ENCODE measurements at places on chromosomes 2 and 18.

GRCh38 chr2:23409248-23409647, 24.3 kb downstream of the KLHL29 start:
- DNase-seq = no peak

DNA sequence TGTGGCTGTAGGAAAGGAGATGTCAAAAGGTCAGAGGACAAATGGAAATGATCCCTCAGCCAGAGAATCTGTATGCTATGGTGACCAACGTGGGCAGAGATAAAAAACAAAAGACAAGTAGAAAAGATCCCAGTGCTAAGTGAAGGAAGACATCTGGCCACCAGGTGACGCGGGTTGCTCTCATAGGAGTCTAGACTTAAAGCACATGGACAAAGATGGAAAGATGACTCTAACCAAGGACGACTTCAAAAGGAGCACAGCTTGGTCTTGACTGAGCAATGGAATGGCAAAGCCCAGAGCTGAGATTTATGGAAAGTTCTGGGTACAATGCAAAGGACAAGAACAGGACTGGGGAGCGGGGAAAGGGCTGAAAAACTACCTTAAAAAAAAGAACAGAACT, 96.8 kb downstream of the CLIP4 start:
- peak; percentile 55 for DNase-seq

DNA sequence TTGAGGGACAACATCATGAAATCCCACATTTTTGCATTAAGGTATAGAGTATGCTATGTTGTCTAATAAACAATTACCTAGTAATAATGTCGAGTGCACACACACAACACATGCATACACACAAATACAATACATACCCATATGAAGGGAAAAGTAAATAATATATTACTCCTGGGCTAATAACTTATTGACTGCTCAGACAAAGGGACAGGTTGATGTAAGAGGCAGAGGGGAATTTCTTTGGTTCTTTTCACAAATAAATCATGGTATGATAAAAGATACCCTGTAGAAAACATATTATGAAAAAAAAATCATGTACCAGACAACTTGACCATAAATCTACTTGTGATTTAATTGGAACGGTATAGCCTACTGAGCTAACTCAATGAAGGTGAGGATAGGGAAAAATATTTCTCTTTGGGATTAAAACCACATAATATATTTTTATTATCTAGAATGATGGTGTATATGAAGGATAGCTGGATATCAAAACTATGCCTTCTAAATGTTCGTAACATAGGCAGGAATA, 398.7 kb upstream of the LRRTM4 start:
- DNase-seq = no peak

GRCh38 chr2:72166279-72166678, 18.6 kb upstream of the CYP26B1 start:
- DNase-seq = no peak

- no peak for DNase-seq
These were observed 48.1 kb upstream of the SLC39A10 start for GRCh38 chr2:195608768-195609454.

DNA sequence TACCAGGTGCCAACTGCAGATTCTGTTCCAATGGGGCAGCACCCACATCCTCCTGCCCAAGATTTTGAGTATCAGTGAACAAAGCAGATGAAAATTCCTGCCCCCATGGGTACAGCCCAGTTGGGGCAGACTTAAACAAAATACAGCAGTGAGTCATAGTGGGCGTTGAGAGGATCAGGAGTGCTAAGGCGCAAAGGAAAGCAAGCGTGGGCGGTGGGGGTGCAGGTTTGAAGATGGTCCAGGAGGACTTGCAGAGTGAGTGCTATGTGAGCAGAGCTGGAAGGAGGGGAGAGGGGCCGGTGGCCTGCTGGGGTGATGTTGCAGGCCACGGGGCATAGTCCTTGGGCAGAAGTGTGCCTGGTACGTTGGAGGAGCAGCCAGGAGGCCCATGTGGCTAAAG, 24.7 kb downstream of the STEAP3 start:
- no peak for DNase-seq

GRCh38 chr2:221189431-221190067, 382.6 kb downstream of the EPHA4 start:
- DNase-seq = no peak

DNA sequence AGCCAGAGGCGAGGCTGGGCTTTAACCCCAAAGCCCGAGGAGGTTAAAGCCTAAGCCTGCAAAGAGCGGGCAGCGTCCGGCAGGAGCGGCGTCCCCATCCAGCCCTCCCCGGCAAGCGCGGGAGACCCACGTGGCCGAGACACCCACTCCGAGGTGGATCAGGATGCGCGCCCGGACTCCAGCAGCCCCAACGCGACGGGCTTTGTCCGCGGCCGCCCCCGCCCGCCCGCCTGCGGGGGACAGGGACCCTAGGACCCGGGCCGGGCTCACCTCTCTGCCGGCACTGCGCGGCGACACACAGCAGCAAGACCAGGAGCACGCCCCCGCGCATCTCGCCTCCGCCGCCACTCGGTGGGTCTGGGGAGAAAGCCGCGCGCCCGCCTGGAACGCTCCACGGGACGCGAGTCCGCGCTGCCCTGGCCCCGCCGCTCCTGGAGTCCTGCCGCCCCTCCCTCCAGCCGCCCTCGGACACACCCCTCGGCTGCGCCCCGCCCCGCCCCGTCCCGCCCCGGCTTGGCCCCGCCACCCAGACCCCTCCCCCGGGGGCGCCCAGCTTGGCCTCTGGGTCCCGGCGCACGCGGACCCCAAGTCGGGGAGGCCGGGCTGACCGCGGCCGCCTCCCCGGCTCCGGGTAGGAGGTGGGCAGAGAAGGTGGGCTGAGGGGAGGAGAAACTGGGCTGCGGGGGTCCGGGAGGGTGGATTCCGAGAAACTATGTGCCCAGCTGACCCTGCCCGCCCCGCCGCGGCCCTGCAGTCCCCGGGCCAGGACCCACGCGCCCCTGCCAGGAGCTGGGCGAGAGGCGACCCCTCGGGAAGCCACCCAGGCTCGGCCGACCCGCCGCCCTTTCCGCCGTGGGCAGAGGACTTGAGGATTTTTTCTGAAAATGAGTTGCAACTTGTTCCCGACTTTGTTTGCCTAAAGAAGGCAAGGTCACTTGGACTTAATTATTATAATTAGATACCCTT, at the start of gene LAMA1:
TSS of gene LAMA1 (minus strand) at position 408 of the 966 bp plus-strand sequence. CDS start at position 331, 77 bp downstream.
- peak; percentile 77 for DNase-seq

- peak; percentile 65 for DNase-seq
These were observed 21.9 kb upstream of the RNF149 start for GRCh38 chr2:101330253-101330933.

GRCh38 chr2:53545604-53546003, 222.0 kb upstream of the CHAC2 start:
- DNase-seq = no peak

GRCh38 chr2:31140151-31140550, 1.9 kb upstream of the GALNT14 start:
- DNase-seq = no peak

DNA sequence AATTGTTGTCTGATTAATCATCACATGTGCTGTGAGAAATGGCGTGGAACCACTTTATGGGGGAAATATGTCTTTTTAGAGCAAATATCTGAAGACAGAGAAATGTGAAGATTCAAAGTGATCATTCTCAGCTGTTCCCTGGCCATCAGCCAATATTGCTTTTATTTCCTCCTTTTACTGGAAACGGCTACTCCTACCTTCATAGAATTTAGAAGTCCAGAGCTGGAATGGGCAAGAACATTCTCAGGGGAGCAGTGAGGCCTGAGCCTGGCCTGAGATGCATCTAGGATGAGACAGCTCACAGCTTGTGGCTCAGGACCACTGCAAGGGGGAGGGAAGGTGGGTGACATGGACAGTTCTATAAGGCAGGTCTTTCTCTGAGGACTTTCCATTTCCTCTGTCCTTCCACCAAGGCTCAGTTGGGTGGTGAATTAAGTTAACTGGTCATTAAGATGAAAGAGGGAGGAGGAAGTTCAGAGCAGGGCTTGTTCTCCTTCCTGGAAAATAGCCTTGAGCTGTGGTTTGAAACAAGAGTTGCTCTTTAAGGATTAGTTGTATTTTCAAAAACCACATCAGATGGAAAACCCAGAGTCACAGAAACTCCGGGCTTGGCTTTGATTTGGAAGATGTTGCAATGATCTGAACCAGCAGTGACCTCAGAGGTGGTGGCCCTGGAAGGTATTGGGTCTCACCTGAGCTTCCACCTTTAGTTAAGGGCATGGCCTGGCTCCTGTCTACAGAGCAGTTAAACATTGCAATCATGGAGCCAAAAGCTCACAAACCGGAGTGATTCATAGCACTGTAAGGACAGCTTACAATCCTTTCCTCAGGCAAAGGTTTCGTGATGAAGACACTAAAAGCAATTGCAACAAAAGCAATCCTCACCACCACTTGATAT, 144.3 kb downstream of the VAPA start:
- DNase-seq = no peak

DNA sequence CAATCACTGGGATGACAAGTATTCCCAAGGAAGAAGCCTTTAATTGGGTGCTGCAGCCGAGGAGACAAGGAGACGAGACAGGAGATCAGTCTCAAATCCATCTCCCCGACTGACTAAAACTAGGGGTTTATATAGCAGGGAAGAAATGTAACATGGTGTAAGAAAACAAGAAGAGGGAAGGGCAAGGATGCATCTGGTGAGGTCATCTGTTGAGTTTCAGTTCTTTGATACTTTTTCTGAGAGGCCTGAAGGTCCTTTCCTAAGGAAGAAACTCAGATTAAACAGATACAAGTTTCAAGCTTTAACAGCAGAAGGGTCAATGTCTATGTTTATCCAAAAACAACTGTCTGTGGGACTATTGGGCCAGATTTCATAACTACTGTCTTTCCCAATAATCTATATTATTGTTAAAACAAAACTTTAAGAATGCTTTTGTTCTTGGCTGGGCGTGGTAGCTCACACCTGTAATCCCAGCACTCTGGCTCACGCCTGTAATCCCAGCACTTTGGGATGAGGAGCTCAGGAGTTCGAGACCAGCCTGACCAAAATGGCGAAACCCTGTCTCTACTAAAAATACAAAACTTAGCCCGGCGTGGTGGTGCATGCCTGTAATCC, 2.5 kb upstream of the PDCL3 start:
- DNase-seq = no peak

DNA sequence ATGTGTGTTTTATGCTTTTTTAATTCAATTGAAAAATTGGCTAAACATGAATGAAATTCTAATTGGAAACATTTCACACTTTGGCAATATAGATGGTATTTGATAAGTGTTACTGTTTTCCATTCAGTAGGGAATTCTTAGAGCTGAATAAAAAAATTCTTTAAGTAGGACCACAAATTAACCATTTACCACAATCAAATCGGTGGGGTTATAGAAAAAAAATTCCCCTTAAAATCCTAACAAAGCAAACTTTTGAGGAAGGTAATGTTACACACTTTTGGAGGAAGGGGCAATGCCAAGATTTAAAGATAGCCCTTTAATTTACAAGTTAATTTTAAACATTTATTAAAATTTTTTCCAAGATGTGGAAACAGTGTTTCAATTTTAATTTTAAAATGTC, 279.0 kb upstream of the FIGN start:
- DNase-seq = no peak

- no peak for DNase-seq
These were observed 94.3 kb upstream of the SMIM21 start for GRCh38 chr18:75521816-75522215.

- DNase-seq = no peak
These were observed 136.2 kb downstream of the PXDN start for GRCh38 chr2:1607971-1608688.

DNA sequence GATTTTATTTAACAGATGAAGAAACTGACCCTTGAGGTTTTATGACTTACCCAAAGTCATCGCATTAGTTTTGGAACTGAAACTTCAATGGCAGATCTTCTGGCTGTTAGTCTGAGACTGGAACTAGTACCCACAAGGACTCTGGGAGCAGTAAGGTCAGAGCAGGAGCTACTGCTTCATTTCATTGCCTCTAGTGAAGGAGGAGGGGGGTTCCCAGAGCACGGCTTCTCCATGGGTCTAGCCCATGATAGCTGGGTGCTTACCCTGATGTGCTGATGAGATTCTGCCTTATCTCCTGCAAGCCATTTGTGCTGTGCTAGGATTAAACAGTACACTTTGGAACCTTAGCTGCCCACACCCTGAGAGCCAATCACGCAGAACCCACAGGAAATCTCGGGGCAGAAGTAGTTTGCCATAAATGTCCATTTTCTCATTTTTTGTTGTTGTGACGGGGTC, 5.4 kb upstream of the RNASEH1 start:
- no peak for DNase-seq

GRCh38 chr2:128547667-128548066, 229.0 kb upstream of the HS6ST1 start:
- no peak for DNase-seq

DNA sequence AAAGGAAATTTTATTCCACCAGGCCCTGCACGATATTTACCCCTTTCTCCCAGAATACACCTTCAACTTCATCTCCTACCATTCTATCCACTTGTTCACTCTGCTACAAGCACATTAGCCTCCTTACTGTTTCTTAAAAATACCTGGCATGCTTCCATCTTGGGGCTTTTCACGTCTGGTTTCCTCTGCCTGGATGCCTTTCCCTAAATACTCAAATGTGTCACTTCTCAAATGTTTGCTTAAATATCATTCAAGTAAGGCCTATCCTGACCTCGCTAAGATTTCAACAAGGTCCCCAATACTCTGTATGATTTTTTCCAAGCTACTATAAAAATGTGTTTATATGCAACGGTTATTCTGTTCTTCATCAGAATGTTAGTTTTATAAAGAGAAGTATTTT, 433.0 kb upstream of the CHAC2 start:
- DNase-seq = no peak
